ENCODE measurements at places on chromosomes 2 and 18. TPM values are rescaled to one million over a fixed set of nuclear protein-coding genes. Genes with fewer than 3 reads are reported as not detected.

DNA sequence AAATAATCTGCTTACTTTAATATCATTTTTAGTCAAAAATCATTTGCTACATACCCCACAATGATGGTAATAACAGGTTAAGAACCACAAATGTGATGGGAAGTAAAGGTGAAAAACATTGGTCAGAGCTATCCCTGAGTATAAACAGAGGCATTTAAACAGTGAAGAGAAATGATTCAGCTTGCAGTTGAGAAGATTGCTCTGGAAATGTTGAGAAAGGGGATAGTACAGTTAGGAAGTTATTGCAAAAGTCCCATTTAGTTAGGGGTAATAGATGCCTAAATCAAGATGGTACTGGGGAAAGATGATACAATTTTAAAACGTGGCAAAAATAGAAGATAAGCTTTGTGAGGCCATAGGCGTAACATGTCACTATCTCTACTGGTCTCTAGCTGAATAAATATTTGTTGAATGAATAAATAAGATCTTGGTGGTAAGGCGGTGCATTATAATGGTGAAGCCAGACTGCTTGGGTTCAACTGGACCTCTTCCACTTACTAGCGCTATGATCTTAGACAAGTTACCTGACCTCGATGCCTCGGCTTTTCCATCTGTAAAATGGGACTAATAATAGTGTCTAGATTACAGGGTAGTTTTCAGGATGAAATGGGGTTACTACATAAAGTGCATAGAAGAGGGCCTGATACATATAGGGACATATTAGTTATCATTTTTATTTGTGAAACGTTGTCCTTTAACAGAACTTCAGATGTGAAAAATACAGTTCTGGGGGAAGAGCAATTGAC is 2.0 kb upstream of the BZW1 start:
- no peak for DNase-seq

DNA sequence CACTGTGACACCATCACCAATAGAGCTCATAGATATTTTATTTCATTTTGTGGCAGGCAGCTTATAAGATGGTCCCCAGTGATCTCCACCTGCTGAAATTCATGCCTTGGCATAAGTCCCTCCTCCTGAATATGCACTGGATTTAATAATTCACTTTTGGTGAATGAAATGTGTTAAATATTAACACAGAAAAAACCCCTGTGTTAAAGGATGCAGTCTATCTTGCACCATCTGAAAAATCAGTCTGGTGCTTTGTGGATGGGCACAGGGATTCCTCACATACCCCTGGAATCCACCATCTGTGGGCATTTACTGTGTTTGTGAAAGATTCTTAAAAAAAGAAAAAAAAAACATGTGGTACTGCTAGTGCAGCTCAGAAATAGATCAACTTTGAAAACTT is 26.1 kb upstream of the WIPF1 start:
- no peak for DNase-seq

DNA sequence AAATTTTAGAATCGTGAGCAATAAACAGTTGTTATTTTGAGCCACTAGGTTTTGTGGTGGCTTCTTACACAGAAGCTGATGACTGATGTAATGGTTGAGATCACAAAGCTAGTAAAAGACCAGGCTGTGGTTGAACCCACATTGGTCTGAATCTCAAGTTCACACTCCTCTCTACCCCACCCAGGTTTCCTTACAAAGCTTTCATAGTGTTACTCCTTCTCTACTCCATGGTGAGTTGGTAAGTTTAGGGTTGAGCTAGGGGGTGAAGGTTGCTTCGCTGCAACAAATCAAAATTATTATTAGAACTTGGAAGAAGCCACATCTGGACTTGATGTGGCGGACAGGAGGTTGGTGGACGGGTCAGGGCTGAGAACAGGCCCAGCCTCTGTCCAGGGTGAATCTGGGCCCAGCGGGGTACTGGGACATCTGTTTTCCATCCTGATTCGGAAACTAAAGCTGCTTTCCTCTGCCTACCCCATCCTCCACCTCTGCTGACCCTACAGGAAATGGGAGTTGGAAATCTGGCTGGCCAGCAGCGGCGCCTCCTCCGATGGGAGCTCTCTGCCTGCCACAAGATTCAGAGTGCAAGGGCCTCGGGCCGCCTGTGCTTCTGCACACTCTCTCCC is 86.3 kb downstream of the ZFP36L2 start:
- DNase-seq = no peak

DNA sequence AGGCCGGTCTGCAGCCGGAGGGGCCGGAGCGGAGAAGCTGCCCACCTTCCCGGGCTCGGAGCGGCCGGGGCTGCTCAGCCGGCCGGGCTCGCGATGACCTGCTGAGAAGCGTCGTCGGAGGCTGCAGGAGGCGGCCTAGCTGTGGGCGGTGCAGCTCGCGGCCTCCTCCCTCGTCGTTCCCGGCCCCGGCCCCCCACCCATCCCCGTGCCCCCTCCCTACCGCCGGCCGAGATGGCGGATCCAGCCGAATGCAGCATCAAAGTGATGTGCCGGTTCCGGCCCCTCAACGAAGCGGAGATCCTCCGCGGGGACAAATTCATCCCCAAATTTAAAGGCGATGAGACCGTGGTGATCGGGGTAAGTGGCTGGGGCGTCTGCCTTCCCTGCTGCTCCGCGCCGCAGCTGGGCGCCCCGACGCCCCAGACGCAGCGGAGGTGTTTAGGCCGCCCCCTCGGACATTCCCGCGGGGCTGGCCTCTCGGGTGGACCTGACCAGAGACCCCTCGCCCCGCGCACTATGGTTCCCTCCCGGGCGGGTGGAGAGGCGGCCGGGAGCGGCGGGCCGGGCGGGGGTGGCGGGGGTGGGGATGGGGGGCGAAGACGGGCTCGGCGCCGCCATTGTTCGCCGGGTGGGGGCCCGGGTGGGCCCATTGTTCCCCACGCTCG is 492 bp downstream of the KIF5C start:
- no peak for DNase-seq

DNA sequence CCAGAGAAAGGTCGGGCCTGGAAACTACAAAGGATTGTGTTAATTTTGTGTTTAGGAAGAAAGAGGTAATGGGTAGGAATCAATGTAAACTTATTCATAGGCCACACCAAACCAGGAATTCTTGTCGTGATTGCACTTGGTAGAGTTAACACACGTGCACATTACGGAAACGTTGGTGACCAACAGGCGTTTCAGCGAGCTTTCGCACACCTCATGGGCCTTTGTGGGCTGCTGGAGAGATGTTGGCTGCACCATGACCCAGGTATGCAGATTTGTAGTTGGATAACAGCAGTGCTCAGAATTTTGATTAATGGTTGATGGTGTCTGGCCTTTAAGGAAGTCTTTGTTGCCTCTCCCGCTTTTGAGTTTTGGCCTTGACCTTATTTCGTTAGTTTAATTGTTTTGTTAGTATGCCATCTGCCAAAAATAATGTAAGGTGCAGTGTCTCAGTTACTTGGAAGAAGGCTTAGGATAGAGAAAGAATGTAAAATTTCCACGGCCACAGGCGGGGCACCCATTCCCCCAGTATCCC is 1.9 kb downstream of the ZNF236 start:
- no peak for DNase-seq

- DNase-seq = no peak
Measured at GRCh38 chr2:162591403-162592083, 247.0 kb downstream of the KCNH7 start.

GRCh38 chr2:186554429-186554828 is 35.4 kb upstream of the ITGAV start:
- DNase-seq = no peak

- DNase-seq = no peak
Measured at GRCh38 chr2:171894612-171894947, 536 bp upstream of the SLC25A12 start.

DNA sequence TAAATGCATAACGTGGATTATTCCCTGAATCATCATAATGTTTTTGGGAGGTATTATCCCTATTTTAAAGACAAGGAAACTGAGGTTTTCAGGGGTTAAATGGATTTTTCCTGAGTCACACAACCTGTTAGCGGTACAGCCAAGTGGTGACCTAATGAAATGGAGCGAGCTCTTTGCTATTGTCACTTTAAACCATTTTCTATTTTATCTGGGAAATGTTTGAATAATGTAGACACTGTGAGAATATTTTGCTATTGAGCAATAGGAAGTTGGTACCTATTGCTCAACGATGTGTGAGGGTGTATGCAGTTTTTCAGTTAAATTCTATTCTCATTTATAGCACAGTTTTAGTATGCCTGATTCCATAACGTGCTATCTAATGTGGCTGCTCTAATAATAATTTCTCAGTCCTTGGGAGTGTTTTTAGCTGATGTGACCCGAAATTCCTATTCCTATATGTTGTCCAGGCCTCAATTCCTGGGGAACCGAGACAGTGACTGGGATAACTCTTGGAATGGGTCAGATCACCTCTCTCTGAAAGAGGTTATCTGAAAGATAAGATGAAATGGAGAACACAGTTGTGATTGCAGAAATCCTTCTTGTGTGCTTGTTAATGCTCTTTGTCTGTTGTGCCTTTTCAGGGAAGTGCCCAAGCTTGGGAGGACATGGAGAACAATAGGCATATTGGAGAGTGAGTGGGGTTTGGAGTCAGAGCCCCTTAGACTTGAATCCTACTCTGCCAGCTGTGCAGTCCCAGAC is 38.4 kb downstream of the ABCB11 start:
- DNase-seq = no peak

GRCh38 chr2:54240515-54241469 is 15.2 kb downstream of the TSPYL6 start:
- DNase-seq = no peak

DNA sequence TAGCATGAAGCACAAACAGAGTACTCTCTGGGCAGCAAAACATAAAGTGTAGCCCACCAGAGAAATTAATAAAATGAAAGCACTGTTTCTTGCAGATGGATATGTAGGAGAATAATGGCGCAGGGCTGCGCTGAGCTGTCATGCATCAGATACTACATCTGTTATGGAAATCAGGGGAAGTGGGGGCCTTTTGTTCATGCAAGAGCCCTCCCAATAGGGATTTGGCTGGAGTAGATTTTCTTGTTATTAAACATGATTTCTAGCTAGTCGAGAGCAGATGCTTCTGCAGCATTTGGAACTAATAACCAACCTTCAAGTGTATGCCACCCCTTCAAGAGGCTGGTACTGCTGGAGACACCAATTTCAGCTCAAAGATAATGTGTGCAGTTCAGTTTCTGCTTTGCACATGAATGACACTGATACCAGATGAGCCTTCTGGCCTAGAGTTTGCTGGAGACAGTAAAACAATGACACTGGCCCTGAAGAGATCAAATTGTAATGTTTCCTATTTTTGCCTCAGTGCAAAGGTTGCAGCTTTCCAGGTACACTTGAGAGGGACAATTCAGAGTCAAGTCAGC is 58.0 kb downstream of the RND3 start:
- no peak for DNase-seq

DNA sequence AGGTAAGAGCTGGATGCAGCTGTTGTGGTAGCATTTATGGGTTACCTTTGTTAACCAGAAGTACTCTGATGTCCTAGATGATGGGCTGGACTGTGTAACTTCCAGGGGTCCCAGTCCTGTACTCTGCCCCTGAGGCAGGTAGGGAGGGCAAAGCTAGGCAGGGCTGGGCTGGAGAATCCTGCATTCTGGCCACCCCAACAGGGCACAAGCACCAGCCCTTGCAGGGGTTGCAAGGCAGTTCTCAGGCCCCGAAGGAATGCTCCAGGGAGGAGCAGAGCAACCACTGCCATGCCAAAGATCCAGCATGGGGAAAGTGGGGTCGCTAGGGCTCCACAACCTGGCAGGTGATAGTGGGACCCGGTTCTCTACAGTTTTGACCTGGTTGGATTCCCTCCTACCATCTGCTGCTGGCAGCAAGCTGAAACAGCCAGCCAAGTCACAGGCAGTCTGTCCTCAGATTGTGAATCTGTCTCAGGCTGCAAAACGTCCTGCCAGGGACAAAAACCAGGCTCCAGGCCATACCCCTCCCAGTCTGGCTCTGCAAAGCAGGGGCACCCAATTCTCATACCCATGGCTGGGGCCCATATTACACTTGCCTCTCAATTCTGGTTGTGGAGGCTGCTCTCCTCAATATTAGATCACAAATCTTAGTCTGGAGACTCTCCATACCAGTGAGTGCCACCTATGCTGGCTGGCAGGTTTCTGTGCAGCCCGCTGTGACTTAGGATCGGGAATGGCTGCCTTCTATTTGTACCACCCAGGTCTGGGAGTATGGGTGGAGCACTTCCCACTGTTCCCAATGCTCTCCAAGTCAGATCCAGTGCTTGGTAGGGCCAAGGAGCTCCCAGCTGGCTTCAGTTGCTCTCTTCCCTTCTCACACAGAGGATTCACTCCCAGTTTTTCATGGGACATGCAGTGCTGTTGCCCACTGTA is 61.1 kb downstream of the SMCHD1 start:
- no peak for DNase-seq

GRCh38 chr2:239341146-239341732 is 59.6 kb downstream of the HDAC4 start:
- no peak for DNase-seq

DNA sequence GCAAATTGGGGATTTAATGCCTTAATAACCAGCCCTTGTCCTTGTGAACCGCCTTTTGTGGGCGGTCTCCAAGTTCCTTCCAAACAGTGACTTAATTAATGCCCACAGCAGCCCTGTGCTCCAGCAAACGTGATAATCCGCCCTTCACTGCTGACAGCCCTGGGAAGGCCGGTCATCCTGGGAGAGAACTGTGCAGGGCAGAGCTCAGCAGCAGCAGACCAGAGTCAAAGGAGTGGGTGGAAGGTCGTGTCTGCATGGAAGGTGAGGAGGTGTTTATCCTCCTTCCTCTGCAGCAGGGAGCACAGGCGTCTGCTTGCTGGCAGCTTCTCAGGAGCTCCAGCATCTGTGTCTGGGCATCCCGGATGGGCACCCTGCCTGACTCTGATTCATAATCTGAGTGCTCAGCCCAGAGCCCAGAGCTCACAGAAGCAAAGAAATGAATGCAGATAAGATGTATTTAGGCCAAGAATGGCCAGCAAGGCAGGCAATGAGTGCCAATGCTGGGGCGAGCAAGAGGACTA is 270.0 kb upstream of the PXDN start:
- no peak for DNase-seq

DNA sequence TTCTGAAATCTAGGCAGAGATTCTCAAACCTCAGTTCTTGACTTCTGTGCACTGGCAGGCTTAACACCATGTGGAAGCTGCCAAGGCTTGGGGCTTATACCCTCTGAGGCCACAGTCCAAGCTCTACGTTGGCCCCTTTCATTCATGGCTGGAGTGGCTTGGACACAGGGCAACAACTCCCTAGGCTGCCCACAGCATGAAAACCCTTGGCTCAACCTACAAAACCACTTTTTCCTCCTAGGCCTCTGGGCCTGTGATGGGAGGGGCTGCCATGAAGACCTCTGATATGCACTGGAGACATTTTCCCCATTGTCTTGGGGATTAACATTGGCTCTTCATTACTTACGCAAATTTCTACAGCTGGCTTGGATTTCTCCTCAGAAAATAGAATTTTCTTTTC is 46.7 kb downstream of the TANC1 start:
- DNase-seq = no peak

GRCh38 chr2:36753706-36754221 is 57.3 kb downstream of the VIT start:
- DNase-seq = no peak

- DNase-seq = no peak
Measured at GRCh38 chr2:163269374-163270021, 430.9 kb upstream of the KCNH7 start.

The TTL gene
- polyA plus RNA-seq = 36.0 TPM

The SULT6B1 gene
- polyA plus RNA-seq = not detected

The ABCG8 gene
- 1.2 TPM for polyA plus RNA-seq

The SKOR2 gene
- polyA plus RNA-seq = not detected

The HADHB gene
- 195 TPM for polyA plus RNA-seq

The PPP1CB gene
- polyA plus RNA-seq = 178 TPM

The COBLL1 gene
- 117 TPM for polyA plus RNA-seq

The C2orf78 gene
- not detected for polyA plus RNA-seq

The LRRTM4 gene
- 1.2 TPM for polyA plus RNA-seq

The TUBA3D gene
- 0.33 TPM for polyA plus RNA-seq
